ENCODE measurements at places on chromosomes 1 and 21. TPM values are rescaled to one million over a fixed set of nuclear protein-coding genes. Genes with fewer than 3 reads are reported as not detected.

- DNase-seq, result no peak
These were observed 51.8 kb upstream of the CXADR start for GRCh38 chr21:17461014-17461413.

DNA sequence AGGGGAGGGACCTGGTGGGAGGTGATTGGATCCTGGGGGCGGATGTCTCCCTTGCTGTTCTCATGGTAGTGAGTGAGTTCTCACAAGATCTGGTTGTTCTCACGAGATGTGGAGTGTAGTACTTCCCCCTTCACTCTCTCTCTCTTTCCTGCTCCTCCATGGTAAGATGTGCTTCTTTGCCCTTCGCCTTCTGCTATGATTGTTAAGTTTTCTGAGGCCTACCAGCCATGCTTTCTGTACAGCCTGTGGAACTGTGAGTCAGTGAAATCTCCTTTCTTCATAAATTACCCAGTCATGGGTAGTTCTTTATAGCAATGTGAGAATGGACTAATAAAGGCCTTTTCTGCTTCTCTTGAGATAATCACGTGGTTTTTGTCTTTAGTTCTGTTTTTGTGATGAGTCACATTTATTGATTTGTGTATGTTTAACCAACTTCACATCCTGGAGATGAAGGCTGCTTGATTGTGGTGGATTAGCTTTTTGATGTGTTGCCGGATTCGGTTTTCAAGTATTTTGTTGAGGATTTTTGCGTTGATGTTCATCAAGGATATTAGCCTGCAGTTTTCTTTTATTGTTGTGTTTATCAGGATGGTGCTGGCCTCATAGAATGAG lies 45.5 kb downstream of the RABGAP1L start:
- DNase-seq, result no peak

DNA sequence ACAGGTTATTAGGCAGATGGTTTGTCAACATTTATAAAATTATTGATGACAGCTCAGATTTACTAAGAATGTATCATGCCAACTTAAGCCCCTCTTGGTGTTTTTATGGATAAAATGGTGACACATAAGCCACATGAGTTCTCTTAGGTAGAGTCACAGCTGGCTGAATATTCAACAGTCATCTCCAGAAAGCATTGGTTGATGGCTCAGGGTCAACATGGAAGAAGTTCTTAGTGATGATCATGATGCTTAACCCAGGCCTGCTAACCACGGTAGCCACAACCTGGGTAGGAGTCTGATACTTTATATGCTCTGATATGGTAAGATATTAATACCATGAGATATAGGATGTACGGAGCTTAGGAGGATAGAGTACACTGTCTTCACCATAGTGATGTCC lies 46.4 kb upstream of the SIPA1L2 start:
- no peak for DNase-seq

DNA sequence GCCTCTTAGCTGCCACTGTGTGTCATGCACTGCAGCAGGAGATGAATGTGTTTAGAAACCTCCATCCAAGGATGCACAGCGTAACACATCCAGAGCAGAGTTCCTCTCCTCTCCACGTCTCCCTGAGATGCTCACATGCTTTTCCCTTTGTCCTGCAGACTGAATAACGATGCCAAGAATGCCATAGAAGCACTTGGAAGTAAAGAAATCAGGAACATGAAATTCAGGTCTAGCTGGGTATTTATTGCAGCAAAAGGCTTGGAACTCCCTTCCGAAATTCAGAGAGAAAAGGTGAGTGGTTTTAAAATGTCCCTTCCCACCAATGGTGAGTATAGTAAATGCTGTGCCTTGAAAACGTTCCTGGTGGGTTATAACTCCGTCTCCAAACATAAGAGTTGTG lies 13.4 kb upstream of the MX2 start:
- DNase-seq, result no peak

GIPC2 gene
- total RNA-seq, result not detected

- no peak for DNase-seq
These were observed 34.2 kb upstream of the HSD3B1 start for GRCh38 chr1:119472819-119473175.

MEAF6 gene
- total RNA-seq, result 95.0 TPM

DNA sequence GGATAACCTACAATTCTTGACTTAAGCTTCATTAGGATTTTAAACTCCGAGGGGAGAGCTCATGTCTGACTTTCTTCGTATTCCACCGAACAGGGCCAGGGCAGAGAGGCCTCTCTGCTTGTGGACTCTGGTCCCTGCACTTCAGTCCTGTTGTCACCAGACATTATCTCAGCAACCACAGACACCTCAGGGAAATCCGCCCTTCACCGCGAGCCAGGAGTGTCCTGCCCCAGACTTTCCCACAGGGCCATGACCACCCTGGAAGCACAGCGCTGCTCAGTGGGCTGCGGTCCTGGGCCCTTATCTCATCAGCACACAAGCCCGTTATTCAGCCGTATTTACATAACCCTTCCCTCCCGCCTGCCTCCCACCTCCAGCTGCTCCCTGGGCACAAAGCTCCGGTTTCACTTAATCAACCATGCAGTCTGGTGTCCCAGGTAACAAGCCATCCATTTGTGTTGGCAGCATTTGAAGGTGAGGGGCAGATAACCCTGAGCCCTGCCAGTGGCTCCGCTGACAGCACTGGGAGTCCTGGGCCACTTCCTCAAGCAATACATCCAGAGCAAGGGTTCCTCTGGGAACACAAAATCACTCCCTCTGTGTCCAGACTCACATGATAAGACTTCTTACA lies 122.8 kb upstream of the RAB4A start:
- no peak for DNase-seq

GRCh38 chr1:95437011-95437410 lies 203.0 kb downstream of the RWDD3 start:
- no peak for DNase-seq

DNA sequence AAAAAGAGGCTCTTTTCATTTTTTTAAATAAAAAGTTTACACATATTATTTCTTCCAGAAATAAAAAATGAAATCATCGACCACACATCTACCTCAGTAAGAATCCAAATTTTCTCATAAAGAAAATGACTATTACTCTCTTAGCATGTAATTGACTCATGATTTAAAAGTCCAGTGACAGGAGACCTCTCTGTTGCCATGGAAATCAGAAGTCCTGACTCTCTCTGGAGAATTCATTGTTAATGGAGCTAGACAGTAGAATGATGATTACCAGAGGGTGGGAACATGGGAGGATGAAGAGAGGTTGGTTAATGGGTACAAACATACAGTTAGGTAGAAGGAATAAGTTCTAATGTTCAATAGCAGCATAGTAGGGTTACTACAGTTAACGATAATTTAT lies 5.0 kb upstream of the CLCA4 start:
- no peak for DNase-seq

DNA sequence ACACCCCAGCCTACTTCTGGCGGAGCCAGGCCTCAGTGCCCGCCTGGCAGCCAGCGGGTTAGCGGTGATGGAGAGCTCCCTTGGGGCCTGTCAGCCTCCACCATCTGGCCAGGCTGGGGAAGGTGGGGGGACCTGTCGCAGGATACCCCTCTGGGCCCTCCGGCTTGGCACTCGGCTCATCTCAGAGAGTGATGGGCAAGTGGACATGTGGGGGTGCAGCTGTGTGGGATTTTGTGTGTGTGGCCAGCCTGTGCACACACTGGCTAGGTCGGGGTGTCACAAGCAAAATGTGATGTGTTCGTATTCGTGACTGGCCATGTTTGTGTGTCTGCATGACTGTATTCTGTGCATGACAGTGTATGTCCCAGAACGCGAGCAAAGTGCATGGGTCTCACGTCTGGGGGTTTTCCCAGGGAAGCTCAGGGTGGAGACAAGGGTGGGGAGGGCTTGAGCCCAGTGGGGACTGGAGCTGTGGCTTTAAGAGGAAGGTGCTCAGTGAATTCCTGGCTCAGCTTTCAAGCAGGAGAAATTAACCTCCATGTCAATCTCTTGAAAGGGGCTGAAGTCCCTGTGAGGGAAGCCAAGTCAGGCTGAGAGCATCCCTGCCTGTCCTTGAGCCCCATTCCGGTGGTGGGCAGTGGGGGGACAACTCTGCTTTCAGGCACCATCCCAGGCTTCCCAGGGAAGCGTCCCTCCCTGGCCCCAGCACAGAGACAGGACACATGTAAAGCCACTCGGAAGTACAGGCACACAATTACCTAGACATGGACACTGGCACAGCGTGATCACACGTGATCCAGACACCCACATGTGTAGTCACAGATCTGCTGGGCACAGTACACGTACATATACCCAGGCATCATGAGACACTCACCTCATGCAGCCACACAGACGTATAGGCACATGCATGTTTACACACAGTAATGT lies 21.1 kb upstream of the ADGRB2 start:
- no peak for DNase-seq

DNA sequence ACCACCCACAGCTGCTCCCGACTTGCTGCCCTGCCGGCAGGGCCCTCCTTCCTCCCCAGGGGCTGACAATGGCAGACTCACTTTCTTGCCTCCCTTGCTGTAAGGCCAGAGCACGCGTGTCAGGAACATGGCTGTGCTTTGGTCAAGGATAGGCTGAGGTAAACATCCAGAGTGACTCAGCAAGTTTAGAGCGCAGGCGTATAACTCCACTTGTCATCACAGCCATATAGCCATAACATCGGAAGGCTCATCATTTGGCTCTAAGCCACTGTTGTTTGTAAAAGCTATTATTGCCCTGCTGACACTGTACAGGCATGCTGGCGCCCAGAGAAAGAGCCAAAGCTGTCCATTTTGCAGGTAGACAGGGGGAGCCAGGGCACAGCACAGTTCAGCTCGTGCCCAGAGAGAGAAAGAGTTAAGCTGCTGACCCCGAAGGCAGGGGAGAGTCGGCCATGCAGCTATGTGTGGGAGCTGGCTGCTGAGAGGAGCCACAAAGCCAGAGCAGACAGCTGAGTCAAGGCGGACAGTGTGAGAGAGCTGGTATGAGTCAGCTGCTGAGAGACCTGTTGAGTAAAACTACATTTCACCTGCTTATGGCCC lies 60.6 kb downstream of the GNG4 start:
- DNase-seq, result no peak

ZBTB8B gene
- total RNA-seq, result not detected

- no peak for DNase-seq
These were observed 47.6 kb downstream of the PLPP3 start for GRCh38 chr1:56531624-56532349.

ADCY10 gene
- total RNA-seq, result not detected

- DNase-seq, result no peak
These were observed 40.3 kb downstream of the RPE65 start for GRCh38 chr1:68409426-68409825.

TFF2 gene
- total RNA-seq, result not detected

ICOSLG gene
- total RNA-seq, result 0.40 TPM

DNA sequence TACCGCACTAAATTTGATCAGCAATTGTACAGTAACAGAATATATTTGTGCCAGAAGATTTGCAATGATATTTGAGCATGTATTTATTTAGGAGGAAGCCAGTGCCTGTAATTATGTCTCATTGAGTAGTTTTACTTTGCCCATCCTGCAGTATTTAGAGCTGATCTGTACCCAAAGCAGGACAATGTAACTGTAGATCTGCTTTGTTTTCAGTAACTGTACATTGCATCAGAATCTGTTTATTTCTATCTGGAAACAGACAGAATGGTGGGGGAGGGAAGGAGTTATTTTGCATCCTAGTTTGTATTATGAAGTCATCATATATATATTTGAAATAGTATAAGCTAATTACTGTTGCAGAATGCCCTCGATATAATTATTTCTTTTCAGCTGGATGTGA lies 36.2 kb upstream of the LRRC8C start:
- DNase-seq, result no peak

DNA sequence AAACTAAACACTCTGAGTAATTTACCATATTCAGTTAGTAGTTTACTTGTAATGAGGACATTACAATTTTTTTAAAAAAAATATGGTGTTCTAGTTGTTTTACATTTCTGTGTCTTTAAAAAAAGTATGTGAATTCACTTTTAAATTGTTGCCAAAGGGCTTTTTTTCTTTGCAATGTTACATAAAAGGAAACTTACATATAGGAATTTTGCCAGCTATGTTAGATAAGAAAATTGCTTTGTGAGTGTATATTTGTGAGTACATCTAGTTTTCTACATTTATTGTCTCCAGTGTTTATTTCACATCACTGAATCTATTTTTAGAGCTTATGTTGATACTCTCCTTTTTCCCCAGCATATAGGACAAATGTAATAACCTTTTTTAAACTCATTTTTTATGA lies 206.8 kb downstream of the GPR52 start:
- DNase-seq, result no peak

DNA sequence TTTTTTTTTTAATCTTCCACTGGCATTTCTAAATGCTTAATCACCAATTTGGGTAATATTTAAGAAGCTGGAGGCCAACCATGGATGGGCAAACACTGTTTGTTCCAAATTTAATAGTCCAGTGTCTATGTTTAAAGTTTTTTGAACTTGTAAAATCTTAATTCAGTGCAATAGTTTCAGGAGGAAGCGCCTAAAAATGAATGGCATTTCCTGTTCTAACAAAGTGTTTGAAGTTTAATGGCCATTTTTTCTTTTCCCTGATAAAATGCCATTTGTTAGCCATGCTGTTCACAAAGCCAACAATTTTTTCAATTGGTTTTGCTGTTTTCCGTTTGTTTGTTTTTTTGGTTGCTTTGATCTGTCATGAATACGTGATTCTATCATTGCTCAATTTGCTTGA lies 552.1 kb downstream of the LMO4 start:
- DNase-seq, result no peak

- no peak for DNase-seq
These were observed 34.6 kb downstream of the C8B start for GRCh38 chr1:56931211-56931610.

DNA sequence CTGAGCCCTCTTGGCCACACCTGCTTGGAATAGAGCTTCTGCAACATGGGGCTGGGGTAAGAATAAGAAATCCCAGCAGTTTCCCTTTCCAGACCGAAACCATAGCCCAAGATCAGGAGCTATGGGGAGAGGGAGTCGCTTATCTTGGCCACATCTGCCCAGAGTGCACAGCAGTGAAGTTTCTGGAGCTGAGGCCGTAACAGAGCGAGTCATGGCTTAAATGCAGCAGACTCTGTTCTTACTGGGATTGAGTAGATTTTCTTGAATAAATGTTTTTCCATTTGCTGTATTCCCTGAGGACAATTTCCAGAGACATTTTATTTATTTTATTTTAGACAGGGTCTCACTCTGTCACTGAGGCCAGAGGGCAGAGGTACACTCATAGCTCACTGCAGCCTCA lies 33.5 kb downstream of the CFAP57 start:
- DNase-seq, result no peak

DNA sequence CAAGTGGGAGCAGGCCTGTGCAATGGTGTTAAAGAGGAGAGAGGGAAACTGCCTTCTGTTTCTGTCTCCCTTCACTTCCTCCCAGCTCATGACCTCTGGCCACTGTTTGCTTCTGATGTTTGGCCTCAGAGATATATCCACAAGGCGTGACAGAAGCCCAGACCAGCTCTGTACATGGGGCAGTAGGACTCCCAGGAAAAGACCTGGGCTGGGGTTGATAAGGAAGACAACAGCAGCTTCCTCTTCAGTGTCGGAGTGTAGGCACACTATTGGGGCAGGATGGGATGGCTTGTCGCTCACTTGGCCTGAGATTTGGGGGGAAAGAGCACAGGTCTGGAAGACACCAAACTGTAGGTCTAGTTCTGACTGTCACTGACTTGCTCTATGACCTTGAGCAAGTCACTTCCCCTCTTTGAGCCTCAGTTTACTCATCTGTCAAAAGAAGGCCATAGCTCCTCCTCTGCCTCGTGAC lies 67.8 kb upstream of the KLHDC7A start:
- DNase-seq, result no peak

TPTE gene
- total RNA-seq, result not detected

- DNase-seq, result peak; percentile 48
These were observed 34.4 kb downstream of the COL18A1 start for GRCh38 chr21:45439161-45439872.

- DNase-seq, result no peak
These were observed 308.5 kb downstream of the MRPL39 start for GRCh38 chr21:25298512-25299491.

NES gene
- 2.5 TPM for total RNA-seq

GRHL3 gene
- 3.1 TPM for total RNA-seq

All from NCI-H460 (cell line).